Stimulated activated naive CD8-positive, alpha-beta T cell treated with anti-CD3 and anti-CD28 coated beads, Interleukin-15, Interleukin-2, amounts not matched to agents 100 U/mL and 50 U/mL, for 24 hours (primary cell): ENCODE measurements at places on chromosomes 12 and 14.

DNA sequence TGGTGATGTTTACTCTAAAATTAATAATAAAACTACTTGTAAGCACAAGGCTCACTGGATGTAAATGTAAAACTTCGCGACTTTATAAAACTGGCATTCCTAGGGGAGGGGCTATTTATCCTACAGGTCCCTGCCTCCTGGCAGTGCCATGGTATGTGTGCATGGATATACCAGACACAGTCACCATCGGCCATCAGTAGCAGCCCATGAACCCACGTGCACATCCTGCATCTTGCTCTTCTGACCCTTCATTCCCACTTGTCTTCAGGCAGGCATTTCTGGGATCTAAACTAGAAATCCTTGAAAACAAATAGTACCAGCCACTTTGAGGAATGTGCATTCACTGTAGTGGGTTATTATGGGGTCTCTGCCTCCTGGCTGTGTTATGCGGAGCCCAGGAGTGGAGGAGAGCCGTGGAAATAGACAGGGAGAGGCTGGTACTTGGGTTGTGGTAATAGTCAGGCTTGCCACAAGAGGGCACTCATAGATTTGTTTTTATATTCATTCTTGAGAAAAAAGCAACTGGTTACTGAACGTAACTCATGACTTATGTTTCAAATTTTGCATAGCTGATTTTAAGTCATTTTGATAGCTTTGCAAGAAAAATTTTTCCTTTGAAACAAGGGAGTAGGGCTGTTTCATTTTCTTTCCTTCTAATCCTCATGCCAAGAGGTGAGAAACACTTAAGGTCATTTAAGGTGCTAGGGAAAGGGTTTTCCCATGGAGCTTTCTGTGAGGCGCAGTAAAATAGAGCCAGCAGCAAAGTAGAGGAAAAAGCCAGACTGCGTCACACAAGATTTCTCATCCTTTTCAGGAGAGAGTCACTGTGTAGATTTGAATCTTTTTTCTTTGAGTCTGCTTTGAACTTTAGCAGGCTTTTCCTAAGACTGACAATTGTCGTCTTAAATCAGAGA is 17.4 kb upstream of the GALNT16 start:
- peak; percentile 55 for DNase-seq

DNA sequence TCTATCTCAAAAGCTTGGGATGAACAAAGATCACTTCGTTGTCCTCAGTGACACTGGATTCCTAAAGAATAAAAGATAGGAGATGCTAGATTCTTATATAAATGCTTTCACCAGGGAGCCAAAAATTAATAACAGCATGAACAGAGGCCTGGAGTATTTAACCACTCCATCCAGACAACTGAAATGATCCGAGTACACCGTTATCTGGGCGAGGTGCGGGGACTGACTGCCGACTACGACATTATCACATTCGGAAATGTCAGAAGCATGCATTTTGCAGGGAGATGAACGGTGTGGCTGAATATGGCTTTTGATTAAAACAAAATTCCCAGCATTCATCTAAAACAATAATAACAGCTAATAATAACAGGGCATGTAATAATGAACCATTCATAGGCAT is 56.6 kb downstream of the TRPV4 start:
- DNase-seq, result no peak

- no peak for DNase-seq
Observed at GRCh38 chr12:114287821-114288525, 118.0 kb downstream of the TBX5 start.

DNA sequence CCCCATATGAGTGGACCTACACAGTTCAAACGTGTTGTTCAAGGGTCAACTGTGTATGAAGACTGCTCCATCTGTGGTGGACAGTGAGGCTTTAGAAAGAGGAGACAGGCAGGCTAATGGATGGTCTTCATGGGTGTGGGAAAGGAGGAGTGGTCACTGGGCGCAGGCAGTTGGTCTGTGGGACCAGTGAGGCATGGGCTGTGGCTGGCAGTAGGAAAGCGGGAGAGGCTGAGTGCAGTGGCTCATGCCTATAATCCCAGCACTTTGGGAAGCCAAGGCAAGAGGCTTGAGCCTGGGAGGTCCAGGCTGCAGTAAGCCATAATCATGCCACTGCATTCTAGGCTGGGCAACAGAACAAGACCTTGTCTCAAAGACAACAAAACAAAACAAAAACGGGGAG is 2.0 kb upstream of the NR4A1 start:
- no peak for DNase-seq

- DNase-seq, result no peak
Observed at GRCh38 chr14:93186466-93186865, 1.3 kb downstream of the LYSET start.

DNA sequence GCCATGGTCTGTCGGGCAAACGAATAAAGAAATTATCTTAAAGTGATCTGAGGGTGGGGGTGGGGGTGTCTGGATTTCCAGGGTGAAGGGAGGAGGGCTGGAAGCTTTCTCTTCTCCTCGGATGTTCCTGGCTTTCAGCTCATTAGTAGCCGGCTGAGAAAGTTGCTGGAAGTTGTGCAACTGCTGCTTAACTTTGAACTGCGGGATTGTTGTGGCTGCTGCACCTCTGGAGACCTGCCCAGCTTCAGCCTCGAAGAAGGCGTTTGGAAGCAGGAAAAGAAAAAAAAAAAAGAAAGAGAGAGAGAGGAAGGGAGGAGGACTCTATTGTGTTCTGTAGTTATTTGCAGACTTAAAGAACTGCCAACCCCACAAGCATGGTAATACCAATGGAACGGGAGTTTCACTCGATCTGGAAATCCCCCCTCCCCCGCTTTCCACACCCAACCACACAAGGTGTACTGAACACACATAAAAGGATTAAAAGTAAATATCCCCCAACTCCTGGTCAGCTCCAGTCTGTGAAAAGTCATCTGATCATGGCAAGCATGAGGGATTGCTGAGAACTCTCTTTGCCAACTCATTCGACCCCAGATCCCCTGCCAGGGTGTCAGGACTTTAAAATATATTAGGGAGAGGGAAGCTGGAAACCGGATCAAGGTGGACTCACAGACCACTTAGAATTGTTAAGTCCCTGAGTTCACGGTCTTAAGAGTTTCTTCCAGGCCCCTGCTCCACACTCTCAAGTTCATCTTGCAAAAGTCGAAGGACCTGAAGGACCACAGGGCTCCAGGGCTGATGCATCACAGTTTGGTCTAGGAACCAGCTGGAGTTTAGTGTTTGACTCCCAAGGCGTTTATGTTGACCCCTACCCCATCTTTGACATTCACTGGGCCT is at the start of gene RASSF9:
RASSF9 (minus strand) TSS at position 213 of the 894 bp plus-strand sequence; CDS start at position 5, 208 bp downstream.
- DNase-seq, result no peak

DNA sequence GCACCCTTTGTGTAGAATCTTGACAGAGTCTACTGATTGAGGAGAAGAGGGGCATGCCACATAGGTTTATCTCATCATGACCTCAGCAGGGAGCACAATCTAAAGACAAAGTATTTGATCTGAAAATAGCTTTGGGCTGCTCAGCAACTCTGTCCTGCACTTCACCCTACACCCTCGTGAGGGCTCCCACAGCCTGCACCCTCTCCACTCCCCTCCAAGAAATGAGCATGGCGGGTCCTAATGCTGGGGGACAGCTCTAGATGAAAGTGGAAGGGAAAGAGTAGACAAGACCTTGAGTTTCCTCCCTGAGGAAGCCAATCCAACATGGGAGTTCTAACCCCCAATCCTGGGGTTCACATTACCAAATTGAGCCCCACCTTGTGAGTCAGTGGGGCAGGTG is 10.7 kb upstream of the KRT5 start:
- DNase-seq, result no peak

GRCh38 chr14:68767248-68767645 is 25.6 kb downstream of the ZFP36L1 start:
- DNase-seq, result no peak

DNA sequence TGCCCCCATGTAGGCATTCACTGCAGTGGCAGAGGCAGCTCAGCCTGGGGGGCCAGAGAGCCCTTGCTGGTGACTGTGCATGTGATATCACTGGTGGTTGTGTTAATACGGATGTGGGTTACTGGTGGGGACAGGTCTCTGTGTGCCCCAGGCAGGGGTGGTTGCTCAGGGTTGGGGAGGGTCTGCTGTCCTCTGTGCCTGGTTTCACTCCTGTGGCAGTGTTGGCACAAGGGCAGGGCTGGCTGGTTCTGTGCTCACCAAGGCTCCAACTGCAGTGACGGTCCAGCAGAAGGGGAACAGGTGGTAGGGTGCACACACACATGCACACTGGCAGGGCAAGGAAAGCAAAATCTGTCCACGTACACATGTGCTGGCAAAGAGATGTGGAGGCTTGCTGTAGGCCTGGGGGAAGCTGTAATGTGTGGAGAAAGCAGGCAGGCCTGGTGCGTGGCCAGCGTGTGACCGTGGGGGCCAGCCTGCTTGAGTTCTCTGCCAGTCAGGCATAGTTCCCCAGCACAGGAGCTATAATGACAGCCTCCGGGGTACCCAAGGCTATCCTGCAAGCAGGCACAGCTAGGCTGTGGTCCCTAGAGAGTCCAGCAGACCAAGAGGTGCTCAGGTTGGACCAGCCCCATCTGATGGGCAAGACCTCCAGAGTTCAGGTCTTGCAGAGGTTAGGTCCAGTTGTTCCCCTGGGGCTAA is 254.6 kb downstream of the FBXL14 start:
- DNase-seq, result no peak

- DNase-seq, result no peak
Observed at GRCh38 chr14:97625477-97625876, 828.3 kb downstream of the VRK1 start.

DNA sequence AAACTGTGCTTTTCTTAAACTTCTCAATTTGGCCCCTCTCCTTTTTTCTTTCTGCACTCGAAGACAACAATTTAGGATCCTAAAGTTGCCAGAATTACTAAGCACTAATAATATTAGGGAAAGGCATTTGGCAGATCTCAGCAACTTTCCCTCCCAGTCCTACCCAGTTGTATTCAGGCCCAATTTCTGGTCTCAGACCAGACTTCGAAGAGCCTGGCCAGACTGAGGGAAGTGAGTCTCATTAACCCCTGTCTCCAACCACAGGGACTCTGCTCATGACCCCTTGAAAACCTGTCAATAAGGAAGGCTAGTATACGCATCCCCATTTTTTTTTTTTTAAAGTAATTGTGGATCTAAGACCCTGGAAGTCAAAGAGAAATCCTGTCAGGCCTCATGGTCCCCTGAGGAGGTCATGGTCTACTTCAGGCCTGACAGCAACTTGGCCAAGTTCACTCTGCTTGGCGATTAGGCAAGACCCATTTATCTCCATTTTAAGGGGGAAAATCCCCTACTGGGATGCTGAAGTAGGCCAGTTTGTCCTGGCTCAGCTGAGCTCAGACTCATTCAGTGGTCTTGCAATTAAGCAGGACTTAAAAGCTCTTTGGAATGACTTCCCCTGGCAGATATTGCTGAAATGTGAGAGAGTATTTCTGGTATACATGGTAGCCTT is 521.0 kb downstream of the FUT8 start:
- DNase-seq, result no peak

GRCh38 chr14:55513491-55513890 is 66.5 kb upstream of the KTN1 start:
- no peak for DNase-seq

DNA sequence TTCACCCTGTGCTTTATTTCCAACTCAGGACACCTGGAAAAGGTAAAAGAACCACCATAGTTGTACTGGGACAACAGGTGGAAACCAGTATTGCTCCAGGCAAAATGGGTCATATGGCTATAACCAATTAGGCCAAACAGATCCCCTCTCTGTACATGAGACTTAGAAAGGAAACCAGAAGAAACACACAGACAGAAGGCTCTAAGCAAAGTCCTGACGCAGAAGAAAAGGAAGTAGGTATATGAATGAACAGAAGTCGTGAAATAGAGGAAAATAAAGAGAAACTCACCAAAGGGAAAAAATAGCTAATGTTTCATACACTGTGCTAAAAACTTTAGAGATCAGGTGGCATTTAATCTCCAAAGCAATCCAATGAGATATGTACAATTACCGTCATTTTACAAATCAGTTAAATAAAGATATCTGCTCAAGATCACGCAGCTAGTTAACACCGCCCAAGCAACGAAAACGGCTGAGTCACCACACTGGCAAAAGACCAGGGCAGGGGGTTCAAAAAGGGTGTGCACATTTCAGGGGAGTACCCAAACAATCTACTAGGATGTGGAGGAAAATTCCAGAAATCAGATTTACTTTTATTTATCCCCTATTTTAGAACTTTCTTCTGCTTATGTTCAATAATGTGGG is 82.3 kb downstream of the ITPR2 start:
- DNase-seq, result peak; percentile 23

DNA sequence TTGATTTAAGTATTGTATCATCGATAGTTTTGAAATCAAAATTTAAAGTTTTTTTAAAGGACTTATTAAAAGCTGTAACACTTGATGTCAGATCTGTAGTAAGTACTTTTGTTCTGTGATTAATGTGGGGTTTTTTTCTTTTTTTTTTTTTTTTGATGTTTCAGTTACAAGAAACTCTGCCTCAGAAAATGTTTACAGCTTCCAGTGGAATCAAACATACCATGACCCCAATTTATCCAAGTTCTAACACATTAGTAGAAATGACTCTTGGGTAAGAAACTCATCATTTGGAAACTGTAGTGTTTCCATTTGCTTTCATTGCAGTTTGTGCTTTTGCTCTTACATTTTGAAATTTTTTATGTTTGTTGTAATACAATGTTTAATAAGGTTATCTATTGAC is 45.6 kb downstream of the TBK1 start:
- DNase-seq, result no peak

DNA sequence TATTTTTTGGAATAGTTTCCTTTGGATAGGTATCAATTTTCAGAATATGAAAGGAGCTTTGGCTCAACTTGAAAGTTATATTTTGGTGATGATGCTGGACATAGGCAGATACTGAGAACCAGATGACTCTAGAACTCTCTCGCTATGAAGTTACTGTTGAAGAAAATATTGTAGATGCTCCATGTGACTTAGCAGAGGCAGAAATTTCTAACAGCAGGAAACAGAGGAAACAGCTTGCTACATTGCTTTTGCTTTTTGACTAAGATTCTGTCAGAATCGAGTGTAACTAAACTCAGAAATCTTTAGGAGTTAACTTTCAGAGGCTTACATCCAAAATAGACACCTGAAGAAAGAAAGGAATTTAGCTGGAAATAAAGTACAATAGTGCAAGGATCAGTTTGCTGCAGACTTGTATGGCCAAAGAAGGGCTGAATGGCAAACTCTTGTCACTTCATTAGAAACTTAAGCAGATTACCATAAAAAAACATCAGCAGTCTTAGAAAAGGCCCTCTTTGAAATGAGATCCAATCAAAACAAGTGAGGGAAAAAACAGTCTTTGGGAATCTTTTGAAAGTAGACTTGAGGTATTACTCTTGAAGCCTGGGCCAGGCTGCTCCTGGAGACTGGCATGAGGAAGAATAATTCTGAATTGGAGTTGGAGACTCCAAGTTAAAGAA is 911.8 kb downstream of the FSCB start:
- no peak for DNase-seq

GRCh38 chr14:105173901-105174894 is 5.6 kb upstream of the JAG2 start:
- DNase-seq, result peak; percentile 52
